ENCODE measurements at places on chromosomes 2 and 18.
A peak's percentile ranks its signal among the peaks of the same experiment; 100 is the strongest.

DNA sequence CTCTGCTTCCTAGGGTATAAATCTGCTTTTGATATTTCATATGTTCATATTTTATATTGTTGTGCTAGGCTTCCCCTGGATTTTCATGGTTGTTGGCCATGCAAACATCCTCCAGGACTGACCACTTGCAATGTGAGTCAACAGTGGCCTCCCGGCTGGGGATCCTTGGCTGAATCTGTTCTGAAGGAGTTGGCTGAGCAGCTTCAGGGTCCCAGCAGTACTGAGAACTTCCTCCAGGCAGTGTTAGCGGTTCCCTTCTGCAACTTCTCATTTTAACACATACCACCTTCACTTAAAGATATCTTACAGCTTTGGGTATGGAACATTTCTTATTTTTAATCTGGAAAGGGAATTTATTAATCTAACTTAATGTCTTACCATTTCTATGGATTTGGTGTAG, 122.1 kb downstream of the DTNB start:
- no peak for DNase-seq

GRCh38 chr2:146477383-146477782, 1367.4 kb upstream of the ACVR2A start:
- no peak for DNase-seq

DNA sequence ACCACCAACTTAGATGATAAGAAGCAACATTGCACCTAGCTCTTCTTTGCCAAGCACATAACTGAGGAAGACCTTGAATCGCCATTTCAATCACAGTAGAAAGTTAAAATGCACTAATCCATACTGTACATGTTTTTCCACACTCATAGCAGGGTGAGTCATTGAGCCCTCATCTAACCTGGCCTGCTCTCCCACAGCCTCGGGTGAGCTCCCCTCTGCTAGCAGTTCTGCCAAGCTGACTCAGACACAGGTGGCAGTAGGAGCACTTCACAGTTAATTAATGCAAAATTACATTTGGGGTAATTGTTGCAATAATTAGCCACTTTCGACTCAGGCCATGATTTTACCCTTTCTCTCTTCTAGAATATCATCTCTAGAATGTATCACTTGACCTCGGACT, 1632.8 kb upstream of the CELF4 start:
- peak; percentile 15 for DNase-seq

GRCh38 chr2:179107737-179108136, 57.8 kb upstream of the CCDC141 start:
- no peak for DNase-seq

DNA sequence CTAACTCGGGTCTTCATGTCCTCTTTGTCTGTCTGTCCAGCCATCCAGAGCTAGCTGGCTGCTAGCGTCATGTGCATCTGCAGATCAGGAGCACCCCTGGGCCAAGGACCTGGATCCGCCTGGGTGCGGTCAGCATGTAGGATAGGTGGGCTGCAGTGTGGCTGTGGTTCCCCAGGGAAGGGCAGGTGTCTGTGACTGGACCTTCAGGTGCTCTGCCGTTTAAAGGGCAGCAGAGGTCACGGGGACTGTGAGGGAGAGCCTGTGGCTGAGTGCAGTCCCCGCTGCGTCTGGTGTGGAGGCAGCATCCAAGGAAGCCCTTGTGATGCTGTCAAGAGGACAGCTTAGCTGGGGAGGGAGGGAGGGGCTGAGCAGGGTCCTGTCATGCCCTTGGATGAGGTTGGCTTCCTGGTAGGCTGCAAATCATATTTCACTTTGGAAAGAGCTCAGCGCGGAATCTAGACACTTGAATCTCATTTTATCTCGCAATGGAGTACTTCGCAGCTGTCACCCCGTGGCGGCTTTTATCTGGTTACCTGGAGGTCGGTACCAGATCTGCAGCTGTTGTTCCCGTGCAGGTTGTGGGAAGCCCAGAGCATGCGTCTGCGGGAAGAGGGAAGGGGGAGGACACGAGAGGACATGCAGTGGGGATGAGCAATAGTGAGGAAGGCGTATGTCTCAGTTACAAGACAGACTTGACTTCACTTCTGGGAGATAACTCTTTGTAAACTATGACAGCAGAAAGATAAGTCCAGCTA, 5.9 kb upstream of the RALB start:
- peak; percentile 62 for DNase-seq

DNA sequence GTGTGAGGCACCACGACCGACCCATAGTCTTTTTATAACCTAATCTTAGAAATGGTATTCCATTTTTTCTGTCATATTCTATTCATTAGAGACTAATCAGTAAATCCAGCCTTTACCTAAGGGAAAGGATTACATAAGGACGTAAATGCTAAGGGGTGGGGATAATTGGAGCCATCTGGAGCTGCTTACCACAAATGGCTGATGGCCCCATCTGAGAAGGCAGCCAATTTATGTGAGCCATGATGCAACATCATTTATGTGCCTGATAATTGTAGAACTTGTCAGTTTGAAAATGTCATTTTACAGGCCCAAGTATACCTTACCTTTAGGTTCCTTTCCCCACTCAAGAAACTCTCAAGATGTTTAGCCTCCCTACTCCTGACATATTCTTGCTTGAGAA, 44.0 kb downstream of the ARHGEF33 start:
- no peak for DNase-seq

GRCh38 chr2:148812306-148812705, 62.7 kb upstream of the KIF5C start:
- DNase-seq = no peak

GRCh38 chr2:184644685-184645084, 46.4 kb downstream of the ZNF804A start:
- peak; percentile 20 for DNase-seq

- DNase-seq = no peak
These were observed 4.7 kb downstream of the SH3RF3 start for GRCh38 chr2:109133746-109134145.

DNA sequence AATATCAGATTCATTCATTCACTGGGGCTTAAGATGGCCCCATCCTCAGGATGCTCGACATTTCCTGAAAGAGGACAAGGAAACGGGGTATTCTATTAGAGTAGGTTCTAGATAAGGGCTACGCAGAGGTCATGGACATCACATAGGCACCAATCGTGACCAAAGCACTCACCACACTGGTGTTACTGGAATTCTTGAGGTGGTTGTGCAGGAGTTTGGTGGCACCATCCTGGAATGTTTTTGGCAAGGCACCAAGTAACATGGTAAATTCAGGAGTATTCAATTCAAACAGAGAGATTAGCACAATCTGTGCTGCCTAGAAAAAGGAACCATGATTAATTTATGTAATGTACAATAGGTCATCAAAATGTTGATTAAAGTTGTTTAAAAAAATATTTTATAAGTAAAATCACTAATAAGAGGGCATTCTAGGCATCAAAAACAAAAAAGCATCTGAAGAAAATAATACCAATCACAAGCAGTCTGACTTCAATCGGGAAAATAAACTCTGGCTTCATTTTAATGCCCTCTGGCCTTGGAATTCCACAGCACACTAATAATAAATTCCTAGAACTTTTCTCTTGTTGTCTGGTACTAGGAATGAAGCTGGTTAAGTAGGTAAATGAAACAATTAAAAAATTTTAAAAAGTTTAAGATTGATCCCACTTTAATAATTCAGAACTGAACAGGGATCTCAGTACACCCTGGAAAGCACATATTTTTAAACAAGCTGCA, 102.8 kb upstream of the TFCP2L1 start:
- no peak for DNase-seq

- DNase-seq = no peak
These were observed 110.4 kb downstream of the FMNL2 start for GRCh38 chr2:152445375-152445774.

DNA sequence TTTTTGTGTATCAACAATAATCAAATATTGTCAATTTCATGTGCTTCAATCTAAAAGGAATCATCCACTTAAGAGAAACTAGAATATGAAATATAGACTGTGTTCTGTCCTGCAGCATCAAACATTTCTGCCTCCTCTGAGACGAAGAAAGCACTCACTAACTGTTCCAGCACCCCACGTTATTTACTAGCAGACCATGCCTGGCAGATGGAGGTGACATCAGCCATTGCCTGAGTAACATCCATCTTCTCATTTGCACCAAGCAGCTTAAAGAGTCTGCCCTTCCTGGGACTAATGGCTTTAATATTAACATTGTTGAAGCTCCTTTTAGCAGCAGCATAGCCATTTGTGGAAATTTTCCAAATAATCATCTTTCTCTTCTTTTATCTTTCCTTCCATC, 25.7 kb downstream of the SGPP2 start:
- no peak for DNase-seq

DNA sequence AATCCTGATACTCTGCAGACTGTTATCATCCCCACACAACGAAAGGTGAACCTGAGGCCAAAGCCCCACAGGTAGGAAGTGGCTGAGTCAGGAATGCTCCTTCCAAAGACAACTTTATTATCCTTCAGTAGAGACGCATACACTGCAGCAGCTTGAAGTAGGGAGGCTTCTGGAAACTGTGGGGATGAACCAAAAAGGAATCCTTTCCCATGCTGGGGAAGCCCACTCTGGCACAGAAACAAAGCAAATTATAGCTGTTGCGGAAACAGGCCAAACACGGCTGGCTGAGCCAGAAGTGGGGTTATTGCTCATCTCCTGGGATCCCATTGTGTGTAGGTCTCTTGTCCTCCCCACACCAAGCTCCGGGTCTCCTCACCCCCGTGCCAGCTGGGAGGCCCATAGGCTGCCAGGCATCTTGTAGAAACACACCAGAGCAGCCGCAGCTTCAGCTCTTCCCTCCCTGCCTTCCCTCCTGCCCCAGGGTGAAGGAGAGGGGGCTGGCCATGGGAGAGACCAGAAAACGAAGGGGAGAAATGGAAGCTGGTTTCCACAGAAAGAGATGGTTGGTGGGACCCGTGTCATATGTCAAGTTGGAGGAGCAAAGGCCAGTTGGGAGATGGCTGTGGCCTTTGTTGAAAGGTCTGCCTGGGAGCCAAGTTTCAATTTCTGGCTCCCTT, 176.9 kb upstream of the NABP1 start:
- DNase-seq = no peak

Measured in NCI-H146 (cell line).